ENCODE measurements at places on chromosomes 11 and 22. TPM values are rescaled to one million over a fixed set of nuclear protein-coding genes. Genes with fewer than 3 reads are reported as not detected.

GRCh38 chr11:87740968-87741367 lies 434.3 kb downstream of the RAB38 start:
- DNase-seq = no peak

GRCh38 chr22:30201945-30202344 lies 44.6 kb downstream of the LIF start:
- DNase-seq = no peak

DNA sequence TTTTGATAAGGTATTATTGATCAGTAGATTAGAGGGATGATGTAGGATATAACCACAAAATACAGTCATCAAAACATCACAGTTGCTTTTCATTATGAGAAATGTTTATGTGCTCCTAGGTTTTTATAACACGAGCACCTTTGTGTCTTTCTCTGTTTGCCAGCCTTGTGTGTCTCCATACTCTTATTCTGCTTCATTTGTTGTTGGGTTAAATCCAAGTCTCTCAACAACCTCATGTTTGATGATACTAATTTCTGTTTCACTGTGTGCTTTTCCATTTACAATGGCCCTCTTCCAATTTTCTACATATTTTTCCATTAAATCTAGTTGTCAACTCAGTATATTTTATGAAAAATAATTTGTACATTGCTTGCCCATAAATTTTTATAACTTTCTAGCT lies 107.7 kb upstream of the POU2AF2 start:
- DNase-seq = no peak

- no peak for DNase-seq
Measured at GRCh38 chr11:16126362-16126761, 230.0 kb downstream of the SOX6 start.

- no peak for DNase-seq
Measured at GRCh38 chr22:34765115-34765514, 300.8 kb upstream of the ISX start.

Gene PGA3
- not detected for total RNA-seq

Gene SNX32
- not detected for total RNA-seq

Gene ALG8
- total RNA-seq = 15.8 TPM

Measured in Right ventricle myocardium superior (tissue), 1 donor.